ENCODE measurements at places on chromosomes 4 and X. TPM values are rescaled to one million over a fixed set of nuclear protein-coding genes. Genes with fewer than 3 reads are reported as not detected.

The ACSL1 gene
- 43.0 TPM for total RNA-seq

DNA sequence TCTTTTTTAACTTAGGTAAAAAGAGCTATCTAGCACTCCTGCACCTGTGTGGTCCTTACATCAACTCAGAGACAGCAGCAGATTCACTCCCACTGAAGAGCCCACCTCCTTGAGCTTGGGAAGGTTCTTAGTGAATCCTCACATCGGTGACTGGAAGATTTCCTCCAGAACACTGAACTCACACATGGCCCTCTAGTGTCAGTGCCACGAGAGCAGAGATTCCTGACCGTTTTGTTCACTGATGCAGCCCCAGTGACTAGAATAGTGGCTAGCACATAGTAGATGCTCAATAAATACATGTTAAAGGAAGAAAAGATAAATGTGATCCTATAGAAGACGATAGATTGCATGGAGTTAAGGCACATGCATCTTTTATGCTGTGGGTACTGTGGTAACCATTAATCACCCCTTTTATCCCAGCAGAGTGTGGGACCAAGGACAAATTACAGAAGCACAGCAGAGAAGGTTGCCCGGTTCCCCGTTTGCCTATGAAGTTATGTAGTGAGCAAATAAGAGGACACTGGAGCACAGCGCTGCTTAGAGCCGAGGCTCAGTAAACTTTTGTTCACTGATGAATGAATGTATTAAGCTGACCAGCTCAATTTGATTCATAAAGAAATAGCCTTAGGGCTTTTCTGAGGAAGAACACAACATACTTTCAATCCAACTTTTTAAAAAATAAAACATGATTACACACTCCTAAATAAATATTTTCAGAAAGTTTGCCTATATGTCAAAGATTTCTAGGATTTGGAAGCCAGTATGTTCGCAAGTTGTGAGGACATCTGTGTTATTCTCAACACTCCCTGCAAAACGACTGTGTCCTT lies 8.7 kb downstream of the GASK1B start:
- no peak for DNase-seq
- no peaks in the 10 kb centered on the region for H3K36me3 ChIP-seq
- no peaks in the 10 kb centered on the region for H3K4me1 ChIP-seq
- H3K27ac ChIP-seq = no peak overlapping the region
- no peaks in the 10 kb centered on the region for H3K27me3 ChIP-seq

GRCh38 chr4:64518600-64518999 lies 109.3 kb upstream of the TECRL start:
- H3K36me3 ChIP-seq = no peaks in the 10 kb centered on the region
- H3K27ac ChIP-seq = no peak overlapping the region
- no peak for DNase-seq

- no peak for DNase-seq
- H3K27ac ChIP-seq = no peak overlapping the region
- H3K4me3 ChIP-seq = no peak overlapping the region
- H3K36me3 ChIP-seq = no peaks in the 10 kb centered on the region
- H3K4me1 ChIP-seq = no peaks in the 10 kb centered on the region
- H3K27me3 ChIP-seq = no peaks in the 10 kb centered on the region
Measured at GRCh38 chrX:153476666-153477363, 6.4 kb upstream of the HAUS7 start.

The IRS4 gene
- total RNA-seq = not detected

- no peak overlapping the region for H3K4me3 ChIP-seq
- no peaks in the 10 kb centered on the region for H3K27me3 ChIP-seq
- H3K4me1 ChIP-seq = peaks cover 2% of the 10 kb centered on the region
- H3K36me3 ChIP-seq = no peaks in the 10 kb centered on the region
Measured at GRCh38 chrX:150150780-150151125, 212.4 kb upstream of the MAMLD1 start.

GRCh38 chr4:2925496-2925895 lies 37.7 kb downstream of the NOP14 start:
- H3K4me1 ChIP-seq = peaks cover 22% of the 10 kb centered on the region
- H3K36me3 ChIP-seq = peaks cover 76% of the 10 kb centered on the region
- DNase-seq = no peak

DNA sequence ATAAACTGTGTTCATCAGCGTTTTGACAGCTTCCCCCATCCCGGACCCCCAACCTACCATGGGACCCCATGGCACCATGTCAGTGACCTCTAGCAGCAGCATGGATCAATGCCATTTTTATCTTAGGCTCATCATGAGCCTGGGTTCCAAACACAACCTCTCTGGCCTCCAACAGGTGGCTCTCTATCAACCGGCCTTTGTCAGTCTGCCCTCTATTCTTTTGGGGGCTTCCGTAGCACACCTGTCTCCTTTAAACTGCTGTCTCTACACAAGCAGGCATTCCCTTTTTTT lies 721 bp upstream of the TMEM150C start:
- H3K27me3 ChIP-seq = peaks cover 48% of the 10 kb centered on the region
- H3K4me3 ChIP-seq = peak overlapping the region; percentile 38
- no peak for DNase-seq
- H3K36me3 ChIP-seq = no peaks in the 10 kb centered on the region

Measured in activated T-helper 2 cell treated with anti-CD3 and anti-CD28 coated beads, Interferon-gamma antibody, Interleukin-2, Interleukin-4, amounts not matched to agents 10 μg/mL and 5 μg/mL and 100 μg/mL, durations not matched to agents 14 hours and 24 hours and 36 hours (primary cell).